BJ (cell line): ENCODE measurements at places on chromosomes 16 and 17.

DNA sequence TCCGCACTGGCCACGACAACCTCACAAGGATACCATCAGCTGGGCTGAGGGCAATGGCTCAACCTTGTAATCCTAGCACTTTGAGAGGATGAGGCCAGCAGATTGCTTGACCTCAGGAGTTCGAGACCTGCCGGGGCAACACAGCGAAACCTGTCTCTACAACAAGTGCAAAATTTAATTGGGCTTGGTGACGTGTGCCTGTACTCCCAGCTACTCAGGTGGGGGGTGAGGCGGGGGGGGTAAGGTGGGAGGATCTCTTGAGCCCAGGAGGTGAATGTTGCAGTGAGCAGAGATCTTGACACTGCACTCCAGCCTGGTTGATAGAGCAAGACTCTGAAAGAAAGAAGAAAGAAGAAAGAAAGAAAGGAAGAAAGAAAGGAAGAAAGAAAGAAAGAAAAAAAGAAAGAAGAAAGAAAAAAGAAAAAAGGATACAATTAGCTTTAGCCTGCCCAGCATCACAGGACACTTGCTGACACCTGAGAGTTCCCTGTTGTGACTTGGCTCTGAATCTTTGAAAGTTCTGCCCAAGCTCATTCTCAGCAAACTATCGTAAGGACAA, 5.2 kb upstream of the MT1E start:
- no peak for DNase-seq

DNA sequence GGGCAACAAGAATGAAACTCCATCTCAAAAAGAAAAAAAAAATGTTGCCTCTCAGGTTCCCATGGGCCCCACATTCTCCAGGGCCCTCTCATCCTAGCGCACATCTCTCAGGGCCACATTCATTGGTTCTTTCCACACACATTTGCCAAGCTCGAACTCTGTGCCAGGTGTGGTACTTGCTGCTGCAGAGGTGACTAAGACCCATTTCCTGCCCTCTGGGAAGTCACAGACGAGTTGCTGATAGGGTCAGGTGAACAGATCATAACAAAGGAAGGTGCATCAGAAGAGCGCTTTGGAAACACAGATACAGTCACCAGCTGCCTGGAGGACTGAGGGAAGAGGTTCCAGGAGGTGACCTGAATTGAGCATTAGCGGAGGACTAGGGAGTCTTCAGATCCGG, 1.0 kb downstream of the GSDMA start:
- no peak for DNase-seq

DNA sequence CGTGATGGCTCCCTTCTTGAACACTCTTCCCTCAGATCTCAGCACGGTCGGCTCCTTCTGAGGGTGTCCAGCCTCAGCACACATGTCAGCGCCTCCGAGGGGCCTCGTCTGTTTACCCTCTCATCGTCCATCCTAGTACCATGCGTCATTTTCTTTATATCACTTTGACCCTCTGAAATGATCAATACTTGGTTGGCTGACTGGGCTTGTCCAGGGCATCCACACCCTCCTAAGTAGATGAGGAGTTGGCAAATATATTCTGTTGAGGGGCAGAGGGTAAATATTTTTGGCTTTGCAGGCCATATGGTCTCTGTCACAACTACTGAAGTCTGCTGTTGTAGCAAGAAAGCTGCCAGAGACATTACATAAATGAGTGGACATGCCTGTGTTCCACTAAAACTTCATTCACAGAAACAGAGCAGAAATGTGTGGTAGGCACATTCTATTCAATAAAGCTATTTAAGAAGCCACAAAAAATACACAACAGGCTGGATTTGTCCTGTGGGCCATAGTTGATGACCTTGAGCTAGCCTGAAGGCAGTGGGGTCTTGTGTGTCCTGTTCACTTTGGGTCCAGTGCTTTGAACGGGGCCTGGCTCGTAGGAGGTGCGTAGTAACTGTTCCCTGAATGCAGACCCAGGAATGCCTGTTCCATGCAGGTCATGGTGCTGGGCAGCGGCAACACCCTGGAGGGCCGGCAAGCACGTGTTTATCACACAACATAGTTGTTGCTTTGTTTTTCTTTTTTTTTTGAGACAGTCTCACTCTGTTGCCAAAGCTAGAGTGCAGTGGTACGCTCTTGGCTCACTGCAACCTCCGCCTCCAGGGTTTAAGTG, 185.8 kb downstream of the SNX29 start:
- DNase-seq = no peak

- peak; percentile 79 for DNase-seq
These were observed 9.1 kb downstream of the TFAP4 start for GRCh38 chr16:4263504-4264436.

DNA sequence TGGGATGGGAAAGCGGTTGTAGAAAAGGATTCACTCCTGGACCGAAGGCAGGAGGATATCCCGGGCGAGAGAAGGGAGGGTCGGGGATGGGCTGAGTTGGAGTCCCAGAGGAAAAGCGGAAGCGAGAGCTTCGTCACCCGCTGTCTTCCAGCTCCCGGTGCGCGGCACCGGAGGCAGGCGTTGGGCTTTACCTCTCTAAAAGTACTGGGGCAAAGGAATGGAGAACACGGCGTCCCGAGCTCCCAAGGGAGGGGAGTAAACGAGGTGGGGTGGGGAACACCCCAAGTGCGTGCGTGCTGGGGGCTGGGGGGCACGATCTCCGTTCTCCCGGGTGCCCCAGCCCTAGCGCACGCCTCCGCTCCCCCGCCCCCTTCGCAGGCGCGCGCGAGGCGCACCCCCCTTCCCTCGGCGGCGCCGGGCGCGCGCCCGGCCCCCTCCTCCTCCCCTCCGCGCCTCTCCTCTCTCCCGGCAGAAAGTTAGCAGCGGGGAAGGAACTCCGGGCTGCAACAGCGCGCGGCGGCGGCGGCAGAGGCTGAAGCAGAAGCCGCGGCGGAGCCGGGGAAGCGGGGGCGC, at the start of gene HS3ST4:
HS3ST4 (plus strand) TSS at position 441 of the 573 bp plus-strand sequence.
- no peak for DNase-seq

DNA sequence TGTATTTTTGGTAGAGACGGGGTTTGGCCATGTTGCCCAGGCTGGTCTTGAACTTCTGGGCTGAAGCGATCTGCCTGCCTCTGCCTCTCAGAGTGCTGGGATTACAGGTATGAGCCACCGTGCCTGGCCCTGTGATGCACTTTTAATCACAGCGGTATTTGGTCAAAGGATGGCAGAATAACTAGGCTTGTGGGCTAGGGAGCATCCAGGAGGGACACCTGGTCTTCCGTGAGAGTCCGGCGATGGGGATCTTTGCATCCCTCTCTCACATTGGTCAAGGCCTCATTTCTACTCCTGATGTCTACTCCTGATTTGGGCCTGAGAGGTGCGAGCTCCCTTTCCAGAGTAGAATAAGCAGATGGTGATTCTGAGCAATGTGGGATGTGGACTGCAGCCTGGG, 257.9 kb upstream of the CACNG5 start:
- no peak for DNase-seq

- DNase-seq = no peak
These were observed 20.2 kb downstream of the ZNF267 start for GRCh38 chr16:31893824-31894223.

- DNase-seq = no peak
These were observed 221.1 kb downstream of the MRTFB start for GRCh38 chr16:14292051-14292825.

DNA sequence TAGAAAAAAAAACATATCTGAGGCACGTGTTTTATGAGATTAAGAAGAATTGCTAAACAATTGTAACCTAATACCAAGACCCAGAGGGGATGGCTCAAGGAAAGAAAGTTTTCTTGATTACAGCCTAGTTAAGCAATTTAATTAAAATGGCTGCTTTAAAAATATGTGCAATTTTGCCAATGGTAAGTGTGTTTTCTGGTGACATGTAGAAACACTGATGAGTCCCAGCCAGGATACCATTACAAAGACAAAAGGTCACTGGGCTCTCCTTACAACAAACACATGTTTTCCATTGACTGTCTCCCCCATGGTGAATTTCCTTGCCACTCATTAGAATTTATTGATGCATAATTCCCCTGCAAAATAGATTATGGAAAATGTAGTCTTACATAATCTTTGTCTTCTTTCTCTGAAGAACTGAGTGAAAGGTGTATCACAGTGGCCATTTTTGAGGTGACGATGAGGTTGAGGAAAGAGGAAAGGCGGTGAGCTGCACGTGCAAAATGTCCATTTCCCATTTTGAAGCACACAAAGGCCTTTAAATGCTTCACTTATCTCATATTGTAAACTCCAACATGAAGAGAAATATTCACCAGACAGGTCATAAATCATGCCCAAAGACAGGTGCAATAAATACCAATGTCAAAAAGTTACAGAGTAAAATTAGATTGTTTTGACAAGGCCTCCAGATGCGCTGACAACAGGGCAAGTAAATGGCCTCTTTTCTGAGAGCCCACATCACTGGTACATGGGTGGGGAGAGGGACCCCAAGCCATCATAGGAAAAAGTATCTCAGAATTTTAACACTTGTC, 696.9 kb downstream of the KCNJ2 start:
- DNase-seq = no peak

DNA sequence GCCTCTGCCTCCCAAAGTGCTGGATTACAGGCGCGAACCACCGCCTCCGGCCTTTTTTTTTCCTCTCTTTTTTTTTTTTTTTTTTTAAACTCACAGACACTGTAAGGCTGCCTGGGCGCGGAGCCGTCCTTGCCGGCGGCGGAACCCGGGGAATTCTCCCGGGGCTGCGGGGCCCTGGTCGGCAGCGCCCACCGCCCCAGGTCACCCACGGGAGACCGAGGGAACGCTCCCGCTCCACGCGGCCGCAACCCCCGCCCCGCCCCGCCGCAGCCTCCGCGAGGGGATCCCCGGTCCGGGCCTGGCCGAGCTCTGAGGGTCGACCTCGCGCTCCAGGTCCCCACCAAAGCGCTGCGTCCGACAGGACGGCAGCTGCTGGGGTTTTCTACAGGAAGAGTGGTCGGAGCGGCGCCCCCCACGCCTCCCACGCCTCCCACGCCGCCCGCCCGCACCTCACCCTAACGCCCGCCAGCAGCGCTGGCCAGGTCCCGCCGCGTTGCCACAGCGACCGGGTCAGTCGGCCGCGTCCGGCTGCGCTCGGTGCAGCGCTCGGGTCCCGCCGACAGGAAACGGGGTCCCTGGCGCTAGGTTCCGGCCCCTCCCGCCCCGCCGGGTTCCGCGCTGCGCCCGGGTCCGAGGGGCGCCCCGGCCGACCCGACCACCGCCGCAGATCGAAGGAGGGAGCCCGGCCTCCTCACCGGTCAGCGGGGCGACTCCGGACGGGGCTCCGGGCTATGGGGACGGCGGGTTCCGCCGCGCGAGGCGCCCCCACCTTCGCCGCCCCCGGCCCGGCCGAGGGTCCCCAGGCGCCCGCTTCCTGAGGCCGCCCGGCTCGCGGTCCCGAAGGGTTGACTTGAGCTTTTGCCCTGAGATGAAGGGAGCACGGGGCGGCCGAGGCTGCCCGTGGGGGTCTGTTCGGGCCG, at the start of gene CCDC57:
CCDC57 (minus strand) TSS at position 512 of the 920 bp plus-strand sequence. CDS start 10,898 bp downstream, outside the sequence.
- no peak for DNase-seq

- DNase-seq = no peak
These were observed 26.2 kb downstream of the ENDOV start for GRCh38 chr17:80441133-80441578.

DNA sequence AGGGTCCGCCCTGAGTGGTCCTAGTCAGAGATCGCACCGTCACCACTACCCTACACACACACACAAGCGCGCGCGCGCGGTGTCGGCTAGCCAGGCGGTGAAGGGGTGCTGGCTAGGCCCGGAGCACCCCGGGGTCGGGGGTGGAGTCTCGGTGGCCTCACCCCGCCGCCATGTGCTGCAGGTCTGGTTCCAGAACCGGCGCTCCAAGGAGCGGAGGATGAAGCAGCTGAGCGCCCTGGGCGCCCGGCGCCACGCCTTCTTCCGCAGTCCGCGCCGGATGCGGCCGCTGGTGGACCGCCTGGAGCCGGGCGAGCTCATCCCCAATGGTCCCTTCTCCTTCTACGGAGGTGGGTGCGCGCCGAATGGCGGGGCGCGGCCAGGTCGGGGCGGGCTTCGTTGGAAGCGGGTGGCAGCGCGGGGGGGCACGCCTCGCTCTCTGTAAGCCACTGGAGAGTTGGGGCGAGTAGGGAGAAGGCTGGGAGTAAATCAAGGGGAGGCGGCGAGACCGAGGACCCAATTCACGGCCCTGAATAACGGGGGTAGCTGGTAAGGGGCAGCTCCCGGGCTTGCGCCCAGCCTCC, 4.8 kb downstream of the LHX1 start:
- no peak for DNase-seq

- DNase-seq = no peak
These were observed 471.4 kb upstream of the RBFOX1 start for GRCh38 chr16:6861135-6861814.

DNA sequence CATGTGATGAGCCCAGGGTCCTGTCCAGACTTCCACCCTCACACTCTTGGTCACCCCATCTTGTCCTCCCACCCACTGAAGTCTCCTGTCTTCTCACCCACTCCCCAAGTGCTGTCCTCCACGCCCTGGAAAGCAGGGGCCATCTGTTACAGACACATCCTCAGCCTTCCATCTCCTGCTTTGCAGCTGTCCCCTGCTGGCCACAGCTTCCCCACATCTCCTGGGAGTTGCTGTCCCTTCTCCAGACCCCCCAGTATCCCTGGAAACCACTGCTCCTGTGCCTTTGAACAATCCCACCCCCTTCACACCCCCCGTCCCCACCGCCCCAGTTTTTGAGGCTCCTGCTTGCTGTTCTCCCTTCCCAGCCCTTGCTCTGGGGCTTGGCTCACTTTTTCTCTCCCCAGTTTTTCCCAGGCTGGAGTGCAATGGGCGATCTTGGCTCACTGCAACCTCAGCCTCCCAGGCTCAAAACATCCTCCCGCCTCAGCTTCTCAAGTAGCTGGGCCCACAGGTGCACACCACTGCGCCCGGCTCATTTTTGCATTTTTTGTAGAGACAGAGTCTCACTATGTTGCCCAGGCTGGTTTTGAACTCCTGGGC, 30.4 kb upstream of the ZFP90 start:
- DNase-seq = no peak

- no peak for DNase-seq
These were observed 100.6 kb downstream of the ZNF423 start for GRCh38 chr16:49755313-49755620.

GRCh38 chr16:14284930-14285512, 213.9 kb downstream of the MRTFB start:
- no peak for DNase-seq

DNA sequence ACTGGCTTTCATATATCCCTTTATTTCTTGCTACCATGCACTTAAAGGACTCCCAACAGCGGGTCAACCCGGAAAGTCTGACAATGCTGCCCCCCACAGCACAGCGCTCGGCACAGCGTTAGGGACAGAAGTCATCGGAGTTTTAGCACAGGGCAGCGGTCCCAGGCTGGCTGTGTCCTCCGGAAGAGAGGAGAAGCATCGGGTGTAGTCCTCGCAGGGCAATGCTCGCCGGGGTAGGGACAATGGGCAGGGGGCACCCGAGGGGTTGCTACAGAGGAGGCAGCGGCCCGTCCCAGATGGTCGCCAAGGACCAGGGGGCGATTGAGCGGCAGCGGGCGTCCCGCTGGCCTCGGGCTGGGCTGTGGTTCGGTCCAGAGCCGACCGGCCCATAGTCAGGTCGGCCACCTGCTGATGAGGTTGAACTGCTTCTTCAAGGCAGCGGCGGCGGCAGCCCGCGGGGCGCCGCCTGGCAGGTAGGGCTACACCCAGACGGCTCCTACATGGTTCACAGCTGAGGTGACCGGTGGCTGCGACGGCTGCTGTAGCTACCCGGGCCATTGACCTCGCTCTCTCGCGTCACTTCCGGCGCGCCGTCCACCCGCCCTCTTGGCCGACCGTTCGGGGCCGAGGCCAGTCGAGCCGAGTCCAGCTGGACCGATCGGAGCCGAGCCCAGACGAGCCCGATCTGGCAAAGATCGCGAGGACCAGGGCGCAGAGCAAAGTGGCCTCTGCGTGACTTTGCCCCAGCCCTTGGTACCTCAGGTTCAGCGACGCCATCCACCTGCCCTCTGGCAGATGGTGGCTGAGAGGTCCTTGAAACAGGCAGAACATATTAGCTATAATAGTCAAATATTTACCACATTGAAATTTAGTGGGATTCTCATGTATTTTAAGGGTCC, 4.7 kb upstream of the LCMT1 start:
- no peak for DNase-seq
